Spleen (tissue), 13 donors: ENCODE measurements at places on chromosomes 7 and 10. TPM values are rescaled to one million over a fixed set of nuclear protein-coding genes. Genes with fewer than 3 reads are reported as not detected.

DNA sequence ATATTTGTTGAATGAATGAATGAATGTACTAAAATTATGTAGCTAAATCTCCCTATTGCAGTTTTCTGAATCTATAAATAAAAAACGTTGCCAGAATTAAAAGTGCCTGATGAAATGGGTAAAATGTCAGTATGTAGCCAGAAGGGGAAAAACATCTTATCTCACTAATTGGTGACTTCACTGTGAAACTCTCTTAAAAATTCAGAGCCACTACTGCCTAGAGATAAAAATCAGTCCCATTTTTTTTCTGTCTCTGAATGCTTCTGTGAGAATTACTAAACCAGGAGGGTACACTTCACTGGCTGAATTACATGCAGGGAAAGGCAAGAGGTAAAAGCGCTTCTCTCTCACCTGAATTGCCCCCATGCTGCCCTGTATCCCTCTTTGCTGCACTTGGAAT, 69.6 kb upstream of the HPS1 start:
- DNase-seq, result no peak

- no peak for DNase-seq
These were observed 288.1 kb downstream of the PARD3 start for GRCh38 chr10:34526758-34527730.

DNA sequence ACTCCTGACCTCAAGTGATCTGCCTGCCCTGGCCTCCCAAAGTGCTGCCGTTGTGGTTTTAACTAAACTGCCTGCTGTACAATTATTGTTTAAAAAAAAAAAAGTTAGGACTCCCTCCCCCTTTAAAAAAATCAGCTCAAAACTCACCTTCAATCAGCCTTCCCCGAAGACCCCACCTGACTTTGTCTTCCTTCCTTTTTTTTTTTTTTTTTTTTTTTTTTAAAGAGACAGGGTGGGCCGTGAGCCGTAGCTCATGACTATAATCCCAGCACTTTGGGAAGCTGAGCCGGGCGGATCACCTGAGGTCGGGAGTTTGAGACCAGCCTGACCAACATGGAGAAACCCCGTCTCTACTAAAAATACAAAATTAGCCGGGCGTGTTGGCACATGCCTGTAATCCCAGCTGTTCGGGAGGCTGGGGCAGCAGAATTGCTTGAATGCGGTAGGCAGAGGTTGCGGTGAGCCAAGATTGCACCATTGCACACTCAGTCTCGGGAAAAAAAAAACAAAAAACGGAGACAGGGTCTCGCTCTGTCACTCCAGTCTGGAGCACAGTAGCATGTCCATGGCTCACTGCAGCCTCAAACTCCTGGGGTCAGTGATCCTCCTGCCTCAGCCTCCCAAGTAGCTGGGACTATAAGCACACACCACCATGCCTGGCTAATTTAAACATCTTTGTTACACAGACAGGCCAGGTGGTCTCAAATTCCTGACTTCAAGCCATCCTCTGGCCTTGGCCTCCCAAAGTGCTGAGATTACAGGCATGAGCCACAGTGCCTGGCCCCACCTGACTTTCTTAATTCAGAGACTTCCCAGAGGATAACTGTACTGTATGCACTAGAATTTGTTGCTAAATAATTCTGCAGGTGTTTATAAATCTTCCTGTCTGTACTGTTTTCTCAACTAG, 3.2 kb downstream of the FIS1 start:
- DNase-seq, result no peak

GRCh38 chr7:28151965-28152364, 28.6 kb downstream of the JAZF1 start:
- DNase-seq, result no peak

DNA sequence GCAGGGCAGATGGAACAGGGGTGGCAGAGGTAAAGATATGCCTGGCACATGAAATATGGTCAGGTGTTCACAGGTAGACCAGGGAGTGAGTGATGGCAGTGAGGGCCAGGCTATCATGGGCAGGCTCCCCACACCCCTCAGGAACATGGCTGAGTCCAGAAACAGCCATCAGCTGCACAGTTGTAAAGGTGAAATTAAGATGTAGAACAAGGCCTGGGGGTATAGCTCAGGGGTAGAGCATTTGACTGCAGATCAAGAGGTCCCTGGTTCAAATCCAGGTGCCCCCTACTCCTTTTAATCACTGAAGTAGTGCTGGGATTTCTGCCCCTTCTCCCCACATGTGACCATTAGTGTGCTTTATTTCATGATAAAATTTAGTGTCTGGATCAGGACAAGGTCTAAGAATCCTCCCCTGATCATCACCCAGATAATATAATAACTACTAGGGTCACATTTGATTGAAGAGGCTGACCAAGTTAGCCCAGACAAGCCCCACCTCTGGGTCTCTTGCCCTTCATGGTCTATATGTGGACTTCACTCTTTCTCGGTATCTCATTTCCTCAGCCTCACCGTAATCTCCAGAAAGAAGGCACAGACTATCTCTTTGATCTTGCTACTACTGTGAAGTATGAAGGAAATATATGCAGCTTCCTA, 69.0 kb downstream of the ZNF783 start:
- DNase-seq, result no peak

- DNase-seq, result no peak
These were observed 373.3 kb upstream of the GALNT17 start for GRCh38 chr7:70758646-70759045.

DNA sequence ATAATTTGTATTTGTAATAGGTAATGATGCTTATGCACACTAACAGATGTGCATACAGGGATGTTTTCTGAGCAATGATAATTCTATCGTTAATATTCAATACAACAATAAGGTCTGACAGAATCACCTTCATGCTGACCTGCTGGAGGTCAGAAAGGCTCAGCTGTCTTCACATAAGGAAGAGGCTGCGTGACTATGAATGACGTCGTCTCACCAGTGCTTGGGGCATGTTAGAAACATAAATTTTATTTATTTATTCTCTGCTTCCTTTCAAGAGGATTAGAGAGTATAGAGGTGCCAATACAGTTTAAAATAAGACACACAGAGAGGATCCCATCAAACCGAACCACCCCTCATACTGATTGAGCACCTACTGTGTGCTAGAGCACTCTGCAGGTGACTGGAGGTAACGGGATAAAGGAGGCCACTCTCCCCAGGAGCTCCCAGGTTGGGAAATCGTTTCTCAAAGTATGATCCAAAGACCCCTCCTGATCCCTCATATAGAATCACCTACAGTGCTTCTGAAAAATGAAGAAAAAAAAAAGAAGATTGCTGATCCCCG, 265.6 kb upstream of the NPVF start:
- DNase-seq, result no peak

GRCh38 chr7:732094-732541, 5.0 kb upstream of the PRKAR1B start:
- no peak for DNase-seq

GRCh38 chr10:14555807-14556206, 218.9 kb downstream of the FAM107B start:
- DNase-seq, result no peak

DNA sequence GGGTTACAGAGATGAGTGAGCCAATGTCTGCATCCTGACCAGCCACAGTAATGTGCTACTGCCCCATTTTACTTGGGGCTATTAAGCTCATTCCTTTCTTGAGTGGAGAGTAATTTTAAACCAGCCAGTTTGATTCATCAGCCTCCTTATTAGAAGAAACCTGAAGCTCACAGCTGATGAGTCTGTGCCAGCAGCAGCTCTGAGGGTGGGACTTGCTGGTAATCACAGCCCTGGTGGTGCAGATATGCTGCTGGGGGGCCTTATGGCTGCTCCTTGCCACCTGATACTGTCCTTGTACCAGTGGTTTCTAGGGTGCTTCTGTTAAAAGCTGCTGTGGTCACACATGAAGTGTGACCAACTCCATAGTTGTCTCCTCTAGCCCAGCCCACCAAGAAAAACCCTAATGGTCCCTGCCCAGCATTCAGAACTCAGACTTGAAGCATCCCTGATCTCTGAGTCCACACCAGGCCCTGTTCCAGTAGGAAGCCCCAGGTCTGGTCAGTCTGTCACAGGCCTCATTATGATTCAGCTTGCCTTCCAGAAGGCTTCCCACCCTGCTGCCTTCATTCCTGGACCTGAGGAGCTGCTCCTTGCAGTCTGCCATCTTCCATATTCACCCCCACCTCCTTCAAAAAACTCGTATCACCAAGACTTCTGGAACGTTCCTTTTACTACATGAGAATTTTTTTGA, 28.9 kb upstream of the RBM20 start:
- DNase-seq, result no peak

GRCh38 chr7:148912758-148913541, 28.9 kb upstream of the EZH2 start:
- DNase-seq, result no peak

DNA sequence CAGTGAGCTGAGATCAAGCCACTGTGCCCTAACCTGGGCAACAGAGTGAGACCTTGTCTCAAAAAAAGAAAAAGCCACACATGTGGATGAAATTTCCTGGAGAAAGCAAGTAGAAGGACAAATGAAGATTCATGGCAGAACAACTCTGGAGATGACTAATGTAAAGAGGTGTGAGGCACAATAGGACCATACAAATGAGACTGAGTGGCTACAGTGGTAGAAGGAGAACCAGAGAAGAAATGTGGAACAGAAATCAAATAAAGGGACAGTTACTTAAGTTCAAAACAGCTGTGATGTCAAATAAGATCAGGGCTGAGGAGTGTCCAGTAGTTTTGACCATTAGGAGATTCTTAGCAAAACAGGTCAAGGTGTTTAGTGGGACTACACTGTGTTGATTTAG, 130.9 kb upstream of the CDK6 start:
- DNase-seq, result no peak

DNA sequence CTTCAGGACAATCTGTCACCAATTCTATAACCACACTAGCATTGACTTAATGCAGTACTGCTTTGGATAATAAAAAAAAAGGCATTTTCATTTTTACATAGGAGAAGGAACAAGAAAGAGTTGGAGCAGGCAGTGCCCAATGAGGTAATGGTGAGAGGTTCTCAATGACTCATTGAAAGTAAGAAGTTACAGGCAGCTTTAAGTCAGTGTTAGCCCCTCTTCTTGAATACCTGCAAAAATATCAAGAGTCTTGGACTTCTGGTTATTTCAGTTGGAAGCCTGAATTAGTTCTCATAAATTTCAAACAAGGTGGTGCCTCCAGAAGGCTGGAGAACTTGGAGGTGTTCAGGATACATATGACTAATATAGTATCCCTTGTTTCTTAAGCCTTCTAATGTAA, 422.5 kb downstream of the HTR7 start:
- DNase-seq, result no peak

DNA sequence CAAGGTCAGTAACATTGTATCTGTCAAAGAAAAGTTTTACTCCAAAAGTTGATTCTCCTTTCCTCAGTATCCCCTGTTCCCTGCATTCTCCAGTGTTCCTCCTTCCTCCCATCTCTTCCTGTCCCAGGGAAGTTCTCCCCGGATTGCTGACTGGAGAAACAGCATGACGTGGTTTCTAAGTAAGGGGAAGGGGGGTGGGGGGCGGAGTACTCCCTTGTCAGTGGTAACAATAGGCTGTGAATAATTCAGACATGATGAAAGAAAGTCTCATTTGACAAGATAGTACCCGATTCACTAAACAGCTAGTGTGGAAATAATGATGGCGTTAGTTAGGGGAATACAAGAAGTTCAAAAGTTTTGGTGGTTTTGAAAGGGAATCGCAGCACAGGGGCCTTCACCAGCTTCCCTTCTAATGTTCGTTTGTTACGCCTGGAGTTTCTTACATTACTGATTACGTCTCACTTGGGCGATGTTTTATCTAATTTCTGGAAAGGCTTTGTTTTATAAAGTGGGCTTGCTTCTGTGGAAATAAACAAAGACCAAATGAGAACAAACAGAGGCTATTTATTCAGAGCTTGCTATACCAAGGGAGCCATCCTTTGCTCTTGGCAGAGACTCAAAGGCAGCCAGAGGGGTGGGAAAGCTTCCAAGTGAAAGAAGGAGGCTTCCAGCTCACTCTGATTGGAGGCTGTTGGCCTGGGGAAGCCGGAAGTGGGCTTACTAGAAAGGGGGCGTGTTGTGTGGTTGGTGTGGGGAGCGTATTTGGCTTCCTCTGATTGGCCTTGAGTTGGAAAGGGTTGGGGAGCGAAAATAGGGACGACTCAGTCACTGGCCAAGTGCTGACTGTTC, 453.7 kb downstream of the SDK1 start:
- no peak for DNase-seq

DNA sequence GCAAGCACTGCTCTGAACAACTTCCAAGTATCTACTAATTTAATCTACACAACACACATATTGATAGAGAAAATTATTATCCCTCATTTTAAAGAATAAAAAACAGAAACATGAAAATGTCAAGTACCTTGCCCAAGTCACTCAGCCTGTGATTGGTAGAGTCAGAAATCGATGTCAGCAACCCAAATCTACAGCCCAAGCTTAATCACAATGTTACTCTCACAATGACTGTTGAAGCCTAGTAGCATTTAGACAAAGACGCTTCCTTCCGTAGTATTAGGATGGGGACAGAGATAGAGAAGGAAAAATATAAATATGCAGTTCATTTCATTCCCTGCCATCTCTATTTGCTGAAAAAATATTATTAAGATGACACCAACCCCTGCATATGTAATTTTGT, 242.5 kb downstream of the ELMO1 start:
- no peak for DNase-seq

- DNase-seq, result no peak
These were observed 108.8 kb upstream of the PCLO start for GRCh38 chr7:83271212-83272099.

- DNase-seq, result no peak
These were observed 41.1 kb downstream of the BRI3 start for GRCh38 chr7:98322331-98323270.

DNA sequence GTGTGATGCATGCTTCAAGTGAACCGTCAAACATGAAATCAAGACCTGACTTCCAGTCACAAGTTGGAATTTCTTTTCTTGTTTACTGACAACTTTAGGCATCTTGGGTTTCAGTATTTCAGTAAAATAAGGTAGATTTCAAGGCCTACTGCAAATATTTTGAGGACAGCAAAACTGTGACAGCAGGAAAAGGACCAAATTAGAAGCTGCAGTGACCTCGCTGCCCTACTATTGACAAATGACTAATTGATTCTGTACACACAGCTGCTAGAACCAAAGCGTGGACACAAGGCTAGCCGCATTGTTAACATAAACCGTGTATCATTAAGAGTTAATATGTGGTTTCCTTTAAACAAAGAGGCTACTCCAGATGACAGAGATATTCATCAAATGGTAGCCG, 105.7 kb upstream of the SEC61G start:
- no peak for DNase-seq

Gene SKAP2
- 62.2 TPM for total RNA-seq

Gene MMD2
- total RNA-seq, result not detected

Gene PLEKHS1
- total RNA-seq, result not detected

Gene GIMAP7
- 101 TPM for total RNA-seq

Gene FAM180A
- total RNA-seq, result 0.97 TPM

Gene FRAT2
- total RNA-seq, result 49.3 TPM

Gene POMZP3
- total RNA-seq, result 3.5 TPM

Gene OR6B1
- not detected for total RNA-seq

Gene EGFR
- total RNA-seq, result 27.9 TPM

Gene TLX1
- 61.2 TPM for total RNA-seq

Gene HYCC1
- total RNA-seq, result 45.1 TPM

Gene RINT1
- 18.3 TPM for total RNA-seq

Gene ATOH7
- total RNA-seq, result not detected
